ENCODE measurements at places on chromosomes 6 and 20.

GRCh38 chr20:48638546-48638945 lies 189.3 kb downstream of the PREX1 start:
- DNase-seq, result no peak

DNA sequence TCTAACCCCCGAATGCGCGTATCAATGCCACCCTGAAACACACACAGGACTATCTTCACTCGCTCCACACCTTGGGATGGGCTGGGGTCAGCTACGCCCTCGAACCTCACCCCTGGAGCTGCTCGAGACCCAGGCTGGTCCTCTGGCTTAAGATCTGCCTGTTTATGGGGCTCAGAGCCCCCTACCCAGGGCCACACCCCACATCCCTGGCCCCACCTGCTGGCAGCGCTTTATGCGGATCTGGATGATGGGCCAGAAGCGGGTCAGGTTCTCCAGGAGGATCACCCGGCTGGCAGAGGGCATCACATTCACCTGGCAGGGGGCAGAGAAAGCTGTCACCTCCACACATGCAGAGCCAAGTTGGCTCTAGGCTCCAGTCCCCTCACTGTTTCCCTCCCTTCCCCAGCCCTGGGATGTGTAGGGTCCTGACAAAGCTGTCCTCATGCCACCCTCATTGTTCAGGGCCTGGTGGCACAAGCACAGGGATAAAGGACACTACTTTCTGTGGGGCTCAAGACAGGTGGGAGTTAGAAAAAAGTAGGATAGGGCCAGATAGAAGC lies 8.2 kb downstream of the CUL7 start:
- DNase-seq, result no peak

GRCh38 chr20:325889-326644 lies 715 bp downstream of the SOX12 start:
- peak; percentile 22 for DNase-seq

DNA sequence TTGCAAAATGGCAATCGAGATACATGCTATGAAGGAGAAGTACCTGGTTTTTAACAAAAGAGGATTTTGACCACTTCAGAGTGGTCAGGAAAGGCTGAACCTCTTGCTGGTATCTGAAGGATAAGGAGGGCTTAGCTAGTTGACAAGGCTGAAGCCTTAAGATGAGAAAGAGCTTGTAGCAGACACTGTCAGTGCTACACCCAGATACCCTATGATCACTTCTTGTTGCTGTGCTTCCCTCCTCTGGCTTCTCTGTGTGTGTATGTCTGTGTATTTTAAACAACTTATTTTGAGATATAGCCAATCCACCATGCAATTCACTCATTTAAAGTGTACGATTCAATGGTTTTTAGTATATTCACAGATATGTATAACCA lies 38.9 kb upstream of the TGM2 start:
- DNase-seq, result no peak

DNA sequence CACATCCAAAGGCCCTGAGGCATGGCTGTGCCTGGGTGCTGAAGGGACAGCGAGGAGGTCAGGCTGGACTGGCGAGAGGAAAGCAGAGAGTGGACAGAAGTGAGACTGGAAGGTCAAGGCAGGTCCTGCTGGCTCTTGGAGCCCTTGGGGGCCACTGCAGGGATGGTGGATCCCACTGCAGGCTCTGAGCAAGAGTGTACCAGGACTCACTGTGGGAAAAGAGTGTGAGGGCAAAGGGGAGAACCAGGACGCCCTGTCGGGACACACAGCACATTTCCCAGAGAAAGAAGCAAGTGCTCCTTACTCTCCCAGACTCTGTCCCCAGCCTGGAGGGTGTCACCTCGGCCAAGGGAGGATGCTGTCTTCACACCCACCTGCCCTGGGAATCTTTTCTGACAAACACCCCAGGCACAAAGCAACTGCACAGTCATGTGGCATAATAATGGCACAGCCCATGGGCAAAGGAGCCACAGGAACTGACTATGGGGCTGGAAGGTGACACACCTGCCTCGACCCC lies 172.3 kb upstream of the CST7 start:
- DNase-seq, result no peak

GRCh38 chr6:14415452-14415851 lies 297.9 kb downstream of the CD83 start:
- DNase-seq, result no peak

DNA sequence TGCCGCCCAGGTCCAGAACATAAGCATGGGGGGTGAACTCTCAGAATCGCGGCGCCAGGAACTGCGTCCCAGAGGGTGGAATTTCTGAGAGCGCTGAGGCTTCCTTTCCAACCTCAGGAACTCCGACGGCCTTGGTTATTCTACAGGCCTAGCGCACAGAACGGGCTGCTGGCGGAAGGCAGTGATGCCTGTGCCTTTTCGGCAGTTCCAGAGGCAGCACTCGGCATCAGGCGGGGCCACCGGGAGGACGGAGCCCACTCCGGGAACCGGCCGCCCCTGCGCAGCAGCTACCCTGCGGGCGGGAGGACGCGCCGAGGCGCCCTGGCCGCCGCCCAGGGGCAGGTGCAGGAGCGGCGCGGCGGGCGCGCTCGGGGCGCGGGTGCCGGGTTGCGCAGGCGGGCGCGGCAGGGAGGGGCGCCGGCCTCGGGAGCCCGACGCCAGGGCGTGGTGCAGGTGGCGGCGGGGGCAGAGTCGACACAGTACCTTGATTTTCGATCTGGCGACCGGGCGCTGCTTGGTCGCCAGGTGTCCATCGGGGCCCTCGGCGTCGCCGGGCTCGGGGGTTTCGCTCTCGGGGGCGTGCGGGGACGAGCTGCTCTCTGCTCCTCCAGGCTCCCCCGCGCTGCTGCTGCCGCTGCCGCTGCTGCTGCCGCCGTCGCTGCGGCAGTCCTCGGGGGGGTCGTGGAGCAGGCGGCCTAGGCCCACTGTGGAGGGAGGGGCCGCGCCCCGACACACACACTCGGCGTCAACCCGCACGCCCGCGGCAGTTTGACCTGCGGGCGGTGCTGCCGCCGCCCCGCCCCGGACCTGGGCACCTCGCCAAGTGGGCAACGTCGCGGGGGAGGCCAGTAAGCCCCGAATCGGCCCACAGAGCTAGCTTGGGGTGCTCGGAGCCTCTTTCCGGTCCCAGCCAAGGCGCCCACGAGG lies 1.3 kb downstream of the OVOL2 start:
- DNase-seq, result no peak

- DNase-seq, result no peak
These were observed 15.0 kb upstream of the MTFR2 start for GRCh38 chr6:136265101-136265500.

GRCh38 chr6:29818892-29819291 lies 8.7 kb upstream of the HLA-G start:
- no peak for DNase-seq

GRCh38 chr20:57743450-57744095 lies 33.8 kb upstream of the PMEPA1 start:
- no peak for DNase-seq

DNA sequence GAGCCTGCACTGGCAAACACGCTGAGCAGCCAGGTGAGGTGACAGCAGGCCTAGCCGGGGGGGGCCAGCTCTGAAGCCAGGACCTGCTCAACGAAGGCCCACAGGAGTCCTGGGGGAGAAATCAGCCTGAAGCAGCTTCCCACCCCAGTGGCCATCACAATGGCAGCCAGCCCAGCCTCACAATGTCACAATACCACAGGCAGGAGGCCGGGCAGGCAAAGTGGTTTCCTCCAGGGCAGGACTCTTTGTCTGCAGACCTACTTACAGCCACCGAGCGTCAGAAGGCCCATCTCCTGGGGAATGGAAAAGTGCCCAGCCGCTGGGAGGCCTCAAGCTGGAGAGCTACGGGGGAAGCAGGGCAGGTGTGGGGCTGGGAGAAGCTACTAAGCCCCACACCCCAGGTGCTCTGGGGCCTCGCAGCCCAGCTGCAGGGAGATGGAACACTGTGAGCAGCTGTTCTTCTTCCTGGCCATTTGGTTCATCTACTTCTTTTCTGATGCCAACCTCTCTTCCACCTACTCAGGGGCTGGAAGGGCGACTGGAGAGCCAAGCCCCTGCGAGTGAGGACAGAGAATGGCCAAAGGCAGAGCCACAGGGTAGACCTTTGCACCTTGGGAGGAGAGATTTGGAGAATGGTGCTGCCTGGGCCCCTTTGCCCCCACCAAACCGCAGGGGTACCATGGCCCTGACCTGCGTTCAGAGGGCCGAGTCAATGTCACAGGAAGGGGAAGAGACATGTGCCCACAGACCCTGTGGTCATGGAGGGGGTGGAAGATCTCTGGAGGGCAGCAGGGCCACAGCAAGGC lies 22.3 kb upstream of the AVP start:
- DNase-seq, result no peak

DNA sequence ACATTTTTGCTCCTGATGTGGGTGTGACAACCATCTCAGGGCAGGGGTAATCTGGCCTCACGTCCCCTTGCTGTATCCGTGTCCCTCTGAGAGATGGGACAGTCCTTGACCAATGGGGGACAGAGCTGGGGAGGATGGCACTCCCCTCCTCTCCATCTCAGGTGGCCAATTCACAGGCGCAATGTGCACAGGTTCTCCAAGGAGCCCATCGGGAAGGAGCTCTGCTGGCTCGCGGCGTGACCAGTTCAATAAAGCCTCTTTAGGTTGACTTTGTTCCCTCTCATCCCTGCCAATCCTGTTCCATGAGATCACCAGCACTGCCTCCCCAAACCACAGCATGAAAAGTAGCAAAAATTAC lies 196.3 kb upstream of the SLC24A3 start:
- no peak for DNase-seq

GRCh38 chr6:127446356-127446755 lies 12.8 kb downstream of the KIAA0408 start:
- no peak for DNase-seq

DNA sequence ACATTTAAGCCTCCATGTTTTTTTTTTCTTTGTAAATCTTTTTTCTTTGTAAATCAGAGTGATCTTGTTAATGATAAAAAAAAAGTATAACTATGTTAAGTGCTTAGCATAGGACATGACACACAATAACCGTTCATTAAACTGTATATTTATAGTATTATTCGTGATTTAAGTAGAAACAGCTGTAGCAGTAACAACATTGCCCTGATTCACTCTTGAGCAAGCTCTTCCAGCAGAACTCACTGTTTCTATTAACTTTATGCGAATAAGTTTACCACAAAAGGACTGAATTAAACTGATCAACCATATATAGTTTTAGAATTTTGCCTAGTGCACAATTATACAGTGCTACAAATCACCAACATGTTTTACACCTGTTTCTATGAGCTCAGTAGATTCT lies 1338.0 kb upstream of the EYS start:
- no peak for DNase-seq

DNA sequence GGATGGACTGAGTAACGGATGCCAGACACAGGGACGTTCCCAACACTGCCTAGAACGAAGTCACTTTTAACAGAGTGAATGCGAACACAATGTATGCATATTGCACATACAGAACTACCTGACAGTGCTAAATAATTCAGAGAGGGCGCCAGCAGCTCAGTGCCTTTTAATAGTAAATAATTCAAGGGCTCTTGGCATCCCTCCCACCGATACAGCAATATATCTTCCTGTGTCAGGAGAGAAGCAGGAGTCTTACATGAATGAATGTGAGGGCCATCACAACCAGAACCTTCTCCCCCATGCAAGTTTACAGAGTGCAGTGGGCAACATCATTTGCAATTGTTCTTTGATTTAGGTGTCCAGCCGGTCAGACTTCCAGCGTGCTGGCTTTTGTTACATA lies 88.4 kb upstream of the KCNG1 start:
- DNase-seq, result no peak

DNA sequence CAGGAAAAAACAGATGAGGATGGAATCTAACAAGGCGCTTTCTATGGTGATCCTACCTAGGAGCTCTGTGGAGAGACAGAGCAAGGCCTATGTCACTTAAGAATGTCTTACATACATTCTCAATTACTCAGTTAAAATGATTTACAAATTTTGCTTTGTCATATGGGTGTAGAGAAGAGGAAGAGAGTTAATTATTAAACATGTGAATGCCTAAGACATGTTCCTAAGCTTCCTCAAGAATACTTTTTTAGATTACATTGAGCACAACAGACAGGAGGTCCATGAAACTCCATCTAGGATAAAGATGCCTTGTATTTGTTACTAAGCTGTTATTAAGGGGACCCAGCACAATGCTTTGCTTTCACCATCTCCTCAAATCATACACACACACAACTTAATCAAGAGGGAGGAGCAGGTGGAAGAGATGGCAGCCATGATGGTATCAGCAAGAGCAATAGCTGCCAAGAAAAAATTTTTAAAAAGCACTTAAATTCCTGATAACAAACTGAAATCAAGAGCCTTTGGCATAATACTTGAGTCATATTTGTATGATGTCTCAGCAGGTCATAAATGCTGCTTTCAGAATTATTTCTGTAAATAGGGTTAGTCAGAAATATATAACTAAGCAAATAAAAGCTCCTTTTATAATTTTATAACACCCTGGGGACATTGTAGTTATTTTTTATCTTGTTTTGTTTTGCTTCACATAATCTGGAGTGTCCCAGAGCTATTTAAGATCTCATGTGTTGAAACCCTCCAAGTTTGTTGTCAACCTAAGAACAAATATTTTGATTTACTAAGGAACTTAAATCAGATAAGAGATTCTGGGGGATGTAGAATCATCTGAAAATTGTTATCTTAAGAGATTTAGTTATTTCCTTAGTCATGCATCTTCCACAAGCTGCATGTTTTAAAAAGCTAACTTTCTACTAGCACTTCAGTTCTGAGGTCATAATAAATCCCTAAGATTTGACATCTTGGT lies 70.0 kb upstream of the CD2AP start:
- no peak for DNase-seq

DNA sequence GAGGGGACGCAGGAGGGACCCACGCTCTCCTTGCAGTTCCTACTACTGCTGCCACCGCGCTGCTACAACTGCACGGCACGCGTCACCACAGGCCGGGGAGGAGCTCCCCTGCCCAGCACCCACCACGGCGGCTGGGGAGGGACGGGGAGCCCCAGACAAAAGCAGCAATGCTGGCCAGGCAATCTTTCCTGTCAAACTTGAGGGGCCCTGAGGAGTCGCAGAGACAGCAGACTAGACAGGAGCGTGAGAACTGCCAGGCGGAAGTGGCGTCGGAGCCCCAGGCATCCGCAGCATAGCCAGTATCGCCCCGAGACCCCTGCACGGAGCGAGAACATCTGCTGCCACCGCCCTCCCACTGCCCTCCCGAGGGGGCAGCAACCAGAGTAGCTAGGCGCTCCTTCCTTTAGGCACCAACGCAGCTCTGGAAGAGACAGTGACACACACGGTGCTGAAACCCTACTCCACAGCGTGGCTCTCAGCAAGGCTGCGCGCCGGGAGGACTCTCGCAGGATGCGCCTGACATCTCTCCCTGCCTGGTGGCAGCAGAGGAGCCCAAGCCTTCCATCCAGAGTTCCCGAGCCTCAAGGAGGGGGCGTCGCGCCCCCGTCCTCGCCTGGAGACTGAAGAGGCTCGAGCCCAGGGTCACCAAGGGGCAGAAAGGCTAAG lies 2.2 kb downstream of the TAF4 start:
- DNase-seq, result no peak
